ENCODE measurements at places on chromosomes 16 and 17.

- no peak for DNase-seq
These were observed 1.2 kb upstream of the FOXF1 start for GRCh38 chr16:86508947-86509758.

GRCh38 chr17:60908324-60908723 lies 230.7 kb downstream of the BCAS3 start:
- no peak for DNase-seq

DNA sequence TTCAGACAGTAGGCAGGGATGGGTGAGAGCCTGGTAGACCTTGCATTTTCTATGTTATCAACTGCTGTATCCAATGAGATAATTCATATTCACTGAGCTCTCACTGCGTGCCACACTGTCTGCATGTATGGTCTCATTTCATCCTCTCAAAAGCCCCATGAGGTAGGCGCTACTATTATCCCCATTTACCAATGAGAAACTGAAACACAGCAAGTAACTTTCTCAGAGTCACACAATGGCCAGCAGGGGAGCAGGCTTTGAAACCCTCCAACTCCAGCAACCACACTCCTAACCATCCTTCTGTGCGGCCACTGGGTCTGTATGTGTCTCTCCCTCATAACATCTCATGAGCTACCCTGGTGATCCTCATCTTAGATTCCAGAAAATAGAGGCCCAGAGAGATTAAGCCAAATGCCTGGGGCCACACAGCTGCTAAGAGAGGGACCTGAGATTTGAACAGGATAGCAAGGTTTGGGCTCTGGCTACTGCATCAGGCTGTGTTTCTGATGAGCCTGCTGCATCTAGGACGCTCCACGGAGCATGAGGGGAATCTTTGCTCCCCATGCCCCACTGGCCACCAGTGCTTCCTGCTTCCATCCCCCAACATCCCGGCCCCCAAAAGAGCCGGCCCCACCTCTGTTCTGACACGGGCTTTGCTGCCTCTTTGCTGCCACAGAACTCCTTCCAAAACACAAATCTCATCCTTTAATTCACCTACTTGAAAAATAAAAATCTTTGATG lies 3.2 kb downstream of the CCR7 start:
- DNase-seq, result no peak

DNA sequence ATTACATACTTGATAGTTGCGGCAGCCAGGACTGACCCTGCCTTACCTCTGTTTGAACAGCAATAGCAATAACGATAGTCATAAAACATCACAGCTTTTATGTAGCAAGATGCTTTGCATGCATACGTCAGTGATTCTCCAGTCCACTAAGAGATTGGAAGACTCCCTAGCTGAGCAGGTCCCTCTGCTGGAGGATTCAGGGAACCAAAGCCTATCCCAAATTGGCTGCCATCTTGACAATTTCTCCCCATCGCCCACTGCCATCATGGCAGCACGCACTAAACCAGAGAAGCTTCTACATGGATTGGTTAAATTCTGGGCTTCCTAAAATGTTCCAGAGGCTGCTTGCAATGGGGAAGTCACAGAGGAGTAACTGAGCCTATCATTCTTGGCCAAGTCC lies 360.6 kb upstream of the XYLT1 start:
- DNase-seq, result no peak

GRCh38 chr17:74276541-74277009 lies 2.5 kb downstream of the DNAI2 start:
- DNase-seq, result no peak

- no peak for DNase-seq
These were observed 1.4 kb upstream of the LHX1 start for GRCh38 chr17:36935671-36936454.

GRCh38 chr17:47714773-47715396 lies 18.2 kb upstream of the TBX21 start:
- no peak for DNase-seq

GRCh38 chr17:3008336-3009288 lies 54.8 kb downstream of the OR1D5 start:
- DNase-seq, result no peak

DNA sequence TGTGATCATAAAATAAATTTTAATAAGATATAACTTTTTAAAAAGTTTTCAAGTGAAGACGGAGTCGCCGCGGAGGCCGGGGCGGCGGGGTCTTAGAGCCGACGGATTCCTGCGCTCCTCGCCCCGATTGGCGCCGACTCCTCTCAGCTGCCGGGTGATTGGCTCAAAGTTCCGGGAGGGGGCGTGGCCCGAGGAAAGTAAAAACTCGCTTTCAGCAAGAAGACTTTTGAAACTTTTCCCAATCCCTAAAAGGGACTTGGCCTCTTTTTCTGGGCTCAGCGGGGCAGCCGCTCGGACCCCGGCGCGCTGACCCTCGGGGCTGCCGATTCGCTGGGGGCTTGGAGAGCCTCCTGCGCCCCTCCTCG lies at the start of gene FOXC2:
FOXC2 (plus strand) TSS at position 229 of the 365 bp plus-strand sequence. CDS start 507 bp downstream, outside the sequence.
- no peak for DNase-seq

DNA sequence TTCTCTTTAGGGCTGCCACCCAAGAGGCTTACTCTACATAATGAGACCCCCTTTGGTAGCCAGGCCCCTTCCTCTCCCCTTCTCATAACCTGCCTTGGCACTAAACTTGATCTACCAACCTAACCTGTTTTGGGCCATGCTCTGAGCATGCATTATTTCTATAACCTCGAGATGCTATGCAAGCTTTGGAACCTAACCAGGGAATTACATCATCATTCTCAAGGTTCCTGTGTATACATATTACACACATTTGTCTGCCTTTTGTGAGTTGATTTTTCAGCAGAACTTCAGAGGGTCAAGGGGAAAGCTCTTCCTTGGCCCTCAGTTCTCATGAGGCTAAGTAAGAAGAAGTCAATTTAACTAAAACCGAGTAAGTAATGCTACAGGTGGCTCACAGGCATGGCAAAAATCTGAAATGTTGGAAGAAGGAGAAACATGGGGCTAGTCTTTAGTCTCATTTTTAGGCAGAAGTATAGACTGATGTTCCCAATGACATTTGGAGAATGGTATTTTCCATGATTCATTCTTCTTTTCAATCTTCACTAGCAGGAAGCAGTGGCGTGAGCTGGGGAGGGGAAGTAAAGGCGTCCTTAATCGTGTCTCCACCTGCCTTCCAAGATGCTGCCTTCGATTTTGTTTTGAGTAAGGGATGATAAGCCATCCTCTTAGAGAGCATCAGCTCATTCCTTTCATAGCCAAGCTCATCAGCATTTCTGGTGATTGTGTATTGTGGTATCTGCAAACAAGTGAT lies 308.4 kb downstream of the ABCC12 start:
- no peak for DNase-seq

- DNase-seq, result no peak
These were observed 1.4 kb downstream of the PYDC1 start for GRCh38 chr16:31215287-31216162.

- no peak for DNase-seq
These were observed 14.9 kb upstream of the STAT3 start for GRCh38 chr17:42403150-42403549.

DNA sequence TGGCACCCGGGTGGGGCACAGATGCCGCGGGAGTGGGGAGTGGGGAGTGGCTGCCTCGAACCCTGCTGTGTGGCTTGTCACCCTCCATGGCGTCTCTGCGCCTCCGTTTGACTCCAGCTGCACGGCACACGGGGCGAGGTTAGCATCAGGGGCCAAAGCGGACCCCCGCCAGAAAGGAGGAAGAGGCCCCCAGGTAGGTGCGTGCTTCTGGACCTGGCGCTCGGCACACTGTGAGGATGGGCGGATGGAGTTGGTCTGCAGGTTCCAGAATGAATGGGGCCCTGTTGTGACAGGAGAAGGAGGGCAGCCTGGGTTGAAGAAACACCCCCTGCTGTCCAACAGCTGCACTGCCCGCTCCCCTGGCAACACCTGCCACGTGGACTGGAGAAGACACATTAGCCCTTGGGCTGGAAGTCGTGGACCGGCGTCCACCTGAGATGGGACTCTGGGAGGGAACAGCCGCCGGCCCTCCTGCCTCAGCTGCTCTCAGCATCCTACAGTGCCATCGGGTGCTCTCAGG lies 9.4 kb upstream of the FASN start:
- DNase-seq, result no peak

DNA sequence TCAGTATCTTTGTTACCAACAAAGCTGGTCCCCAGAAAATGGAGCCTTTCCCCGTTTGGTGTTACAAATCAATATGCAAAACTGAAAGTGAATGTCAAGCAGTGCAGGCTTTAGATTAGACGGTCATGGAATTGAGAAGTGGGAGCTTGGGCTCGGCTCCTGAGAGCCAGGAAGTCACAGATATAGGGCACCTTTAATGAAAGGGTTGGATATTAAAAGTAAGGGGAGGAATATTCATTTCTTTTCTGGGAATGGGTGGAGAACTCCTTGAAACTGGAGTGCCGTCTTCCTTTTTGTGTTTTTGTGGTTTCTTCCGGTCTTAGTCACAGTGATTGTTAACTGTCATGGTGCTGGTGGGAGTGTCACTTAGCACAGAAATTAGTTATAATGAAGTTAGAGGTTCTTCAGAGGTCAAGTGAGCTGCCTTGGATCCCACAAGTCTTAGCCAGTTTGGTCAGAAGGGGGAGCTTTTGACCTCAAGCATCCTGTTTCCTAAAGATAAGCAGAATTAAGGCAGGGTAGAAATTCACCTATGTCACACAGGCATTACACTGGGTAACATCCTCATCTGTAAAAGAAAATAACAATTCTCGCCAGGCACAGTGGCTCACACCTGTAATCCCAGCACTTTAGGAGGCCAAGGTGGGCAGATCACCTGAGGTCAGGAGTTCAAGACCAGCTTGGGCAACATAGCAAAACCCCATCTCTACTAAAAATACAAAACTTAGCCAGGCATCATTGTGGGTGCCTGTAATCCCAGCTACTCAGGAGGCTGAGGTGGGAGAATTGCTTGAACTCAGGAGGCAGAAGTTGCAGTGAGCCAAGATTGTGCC lies 9.6 kb upstream of the EIF1 start:
- DNase-seq, result no peak

GRCh38 chr17:1122533-1123392 lies 57.0 kb downstream of the ABR start:
- peak; percentile 85 for DNase-seq

DNA sequence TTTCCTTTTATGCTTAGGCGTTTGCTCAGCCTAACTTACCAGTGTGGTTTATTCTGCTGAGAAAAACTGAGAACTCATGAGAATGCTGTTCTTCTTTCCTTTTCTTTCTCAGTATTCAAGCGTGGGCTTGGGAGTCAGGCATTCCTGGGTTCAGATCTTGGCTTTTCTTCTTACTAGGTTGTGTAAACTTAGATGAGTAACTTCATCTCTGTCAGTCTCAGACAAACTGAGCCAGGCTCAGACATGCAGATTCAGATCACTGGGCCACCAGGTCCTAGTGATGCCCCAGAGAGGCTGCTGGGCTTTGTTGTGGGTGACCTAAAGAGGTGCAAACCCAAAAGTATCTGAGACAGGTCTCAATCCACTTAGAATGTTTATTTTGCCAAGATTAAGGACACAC lies 95.8 kb upstream of the MPHOSPH6 start:
- no peak for DNase-seq

- DNase-seq, result no peak
These were observed 79.0 kb upstream of the CDC42EP4 start for GRCh38 chr17:73390851-73391250.

GRCh38 chr17:33381201-33381600 lies 88.1 kb upstream of the ASIC2 start:
- no peak for DNase-seq

GRCh38 chr16:851209-851810 lies 50.8 kb upstream of the GNG13 start:
- no peak for DNase-seq

DNA sequence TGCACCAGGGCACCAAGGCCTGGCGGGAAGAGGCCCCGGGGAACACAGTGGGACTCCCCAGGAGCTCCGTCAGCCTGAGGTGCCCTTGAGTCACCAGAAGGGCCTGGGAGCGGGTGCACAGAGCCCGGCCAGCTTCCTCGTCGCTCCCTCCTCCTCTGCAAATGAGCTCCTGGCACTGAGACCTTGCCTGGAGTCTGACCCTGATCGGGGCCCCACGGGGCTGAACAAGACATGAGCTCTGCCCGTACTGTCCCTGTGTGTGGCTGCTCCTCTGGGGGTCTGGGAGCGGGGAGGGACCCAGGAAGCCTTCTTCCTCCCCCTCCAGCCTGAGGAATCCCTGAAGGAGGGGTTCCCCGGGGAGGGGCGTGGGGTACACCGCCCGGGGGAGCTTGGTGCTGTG lies 36.4 kb upstream of the SSTR5 start:
- DNase-seq, result no peak

- DNase-seq, result no peak
These were observed 34.6 kb downstream of the TBCD start for GRCh38 chr17:82786427-82786826.

DNA sequence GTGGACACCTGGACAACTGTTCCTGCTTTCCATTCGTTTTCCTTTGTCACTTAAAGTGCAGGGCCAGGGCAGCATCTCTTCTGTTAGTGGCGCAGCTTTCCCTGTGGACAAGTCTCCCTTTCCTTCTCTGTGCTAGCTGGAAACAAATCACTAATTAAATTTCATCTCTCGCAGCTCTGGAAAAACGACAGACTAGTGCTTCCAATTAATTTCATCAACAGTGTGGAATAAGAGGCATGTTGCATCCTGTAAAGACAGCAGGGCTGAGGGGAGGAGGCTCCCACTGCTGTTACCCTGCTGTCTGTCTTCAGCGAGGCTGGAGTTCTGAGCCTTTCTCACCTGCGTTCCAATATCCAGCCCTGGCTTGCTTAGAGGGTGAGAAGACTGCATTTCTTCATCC lies 352.1 kb upstream of the HSBP1 start:
- DNase-seq, result no peak

DNA sequence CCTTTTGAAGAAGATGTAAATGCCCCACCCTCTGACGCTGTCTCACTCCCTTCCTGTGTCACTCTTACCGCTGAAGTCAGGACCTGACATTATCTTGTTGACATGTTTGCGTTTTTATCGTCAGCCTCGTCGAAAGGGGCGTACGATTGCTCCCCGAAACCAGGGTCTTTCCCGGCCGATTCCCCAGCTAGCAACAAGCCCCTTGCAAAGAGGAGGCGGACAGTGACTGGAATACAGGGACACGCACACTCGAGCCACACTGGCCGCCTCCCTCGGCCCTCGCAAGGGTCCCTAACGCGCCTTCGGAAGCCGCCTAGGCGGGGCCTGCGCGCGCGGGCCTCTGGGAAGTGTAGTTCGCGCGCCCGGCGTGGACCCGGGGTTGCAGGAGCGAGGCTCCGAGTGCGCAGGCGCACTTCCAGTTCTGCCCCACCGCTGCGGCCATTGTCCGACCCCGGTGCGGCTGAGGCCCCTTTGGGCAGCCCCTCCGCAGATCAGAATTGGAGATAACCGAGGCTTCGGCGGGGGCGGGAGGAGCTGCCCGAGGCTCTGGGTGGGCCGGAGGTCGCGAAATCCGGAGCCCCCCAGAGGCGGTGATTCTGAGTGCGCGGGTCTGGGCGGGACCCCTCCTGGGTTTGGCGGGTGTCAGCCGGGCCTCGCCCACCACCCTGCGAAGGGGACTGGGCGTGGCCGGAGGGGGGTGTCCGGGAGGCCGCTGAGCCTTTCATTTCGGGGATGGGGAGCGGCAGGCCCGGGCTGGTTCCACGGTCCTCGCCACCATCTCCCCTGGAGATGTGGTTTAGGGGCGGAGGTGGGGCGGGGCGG lies at the start of gene ZFP90:
ZFP90 (plus strand) TSS at position 412 of the 822 bp plus-strand sequence. CDS start 502 bp downstream, outside the sequence.
- DNase-seq, result peak; percentile 53

- no peak for DNase-seq
These were observed 15.7 kb downstream of the CCDC42 start for GRCh38 chr17:8728971-8729370.

GRCh38 chr17:21375162-21375560 lies 996 bp upstream of the KCNJ12 start:
- DNase-seq, result no peak

All from stimulated activated CD4-positive, alpha-beta T cell treated with anti-CD3 and anti-CD28 coated beads, Interleukin-1b, Interleukin-23, amount 100 ng/mL, for 1 hour (primary cell).